CD4-positive, alpha-beta T cell treated with Interleukin-10 for 1 hour (primary cell): ENCODE measurements at places on chromosomes 11 and 22.

- DNase-seq: peak; percentile 76
Measured at GRCh38 chr11:6757373-6757967, 14.3 kb downstream of the OR2AG2 start.

- no peak for DNase-seq
Measured at GRCh38 chr22:20863366-20863765, 4.6 kb downstream of the SNAP29 start.

DNA sequence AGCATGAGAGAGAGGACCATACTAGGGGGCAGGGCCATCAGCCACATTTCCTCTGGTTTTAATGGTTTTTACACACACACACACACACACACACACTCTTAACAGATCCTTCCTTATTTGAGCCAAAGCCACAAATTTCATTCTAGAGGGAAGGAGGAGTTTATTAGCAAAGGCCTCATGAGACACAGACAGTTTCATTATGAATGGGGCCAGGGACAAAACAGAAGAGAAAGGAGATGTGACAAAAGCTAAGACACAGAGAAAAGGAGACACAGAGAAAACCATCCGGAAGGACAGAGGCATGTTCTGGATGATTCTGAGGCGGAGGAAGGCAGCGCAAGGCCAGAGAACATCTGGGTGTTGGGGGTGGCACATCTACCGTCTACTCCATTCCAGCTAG, 32.2 kb upstream of the ARFGAP3 start:
- DNase-seq: peak; percentile 33

DNA sequence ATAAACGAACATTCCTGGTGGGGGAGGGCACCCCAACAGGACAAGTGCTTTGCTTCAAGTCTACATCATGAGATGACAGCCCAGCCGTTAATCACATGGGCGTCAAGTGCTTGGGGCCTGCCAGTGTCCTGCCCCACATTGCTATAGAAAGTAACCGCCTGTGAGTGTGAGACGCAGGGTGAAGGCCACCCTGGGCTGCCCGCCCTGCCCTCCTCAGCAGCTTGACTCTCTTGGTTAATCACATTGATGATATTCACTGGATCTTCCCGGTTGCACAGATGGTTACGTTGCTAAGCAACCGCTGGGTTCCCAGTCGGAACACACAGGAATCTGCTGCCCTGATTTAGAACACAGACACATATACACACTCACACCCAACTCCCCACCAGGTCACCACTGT, 79.3 kb downstream of the CTTN start:
- no peak for DNase-seq

GRCh38 chr22:28899199-28899853, 16.0 kb downstream of the ZNRF3 start:
- DNase-seq: peak; percentile 52

DNA sequence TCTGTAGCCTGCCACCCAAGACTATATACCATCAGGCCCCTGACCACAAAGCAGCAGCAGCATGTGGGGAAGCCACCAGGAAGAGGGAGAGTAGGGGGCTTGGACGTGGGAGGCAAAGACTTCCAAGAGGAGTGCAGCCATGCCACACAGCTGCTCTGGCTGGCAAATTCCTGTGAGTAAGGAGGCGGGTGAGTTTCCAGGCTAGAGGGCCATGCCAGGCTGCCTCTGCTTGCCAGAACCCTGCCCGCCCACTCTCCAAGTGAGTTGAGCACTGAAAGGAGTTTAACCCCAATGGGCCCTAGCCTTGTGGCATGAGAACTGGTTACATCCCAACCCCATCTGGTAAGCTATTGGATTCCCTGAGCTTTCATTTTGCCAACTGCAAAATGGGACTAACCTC, 4.7 kb upstream of the DGAT2 start:
- DNase-seq: no peak

- DNase-seq: no peak
Measured at GRCh38 chr22:17418890-17419324, 49.6 kb downstream of the CECR2 start.

DNA sequence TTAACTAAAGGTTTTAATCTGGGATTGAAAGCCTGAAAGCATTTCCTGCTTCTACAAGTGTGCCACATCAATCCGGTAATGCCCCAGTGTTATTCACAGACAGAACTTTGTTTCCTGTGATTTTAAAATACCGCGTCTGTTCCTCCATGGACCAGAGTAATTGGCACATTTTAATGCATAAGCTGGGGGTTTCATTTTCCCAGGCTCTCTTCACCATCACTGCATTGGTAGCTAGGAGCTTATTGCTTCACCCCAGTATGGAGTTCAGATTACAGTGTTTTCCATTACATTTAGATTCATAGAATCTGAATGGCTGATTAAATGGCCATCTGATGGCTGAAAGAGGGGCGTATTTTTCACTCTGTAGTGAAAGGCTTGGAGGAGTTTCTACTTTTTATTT, 25.7 kb upstream of the CRTAM start:
- no peak for DNase-seq

GRCh38 chr11:36195496-36196354, 93.5 kb downstream of the COMMD9 start:
- DNase-seq: no peak

DNA sequence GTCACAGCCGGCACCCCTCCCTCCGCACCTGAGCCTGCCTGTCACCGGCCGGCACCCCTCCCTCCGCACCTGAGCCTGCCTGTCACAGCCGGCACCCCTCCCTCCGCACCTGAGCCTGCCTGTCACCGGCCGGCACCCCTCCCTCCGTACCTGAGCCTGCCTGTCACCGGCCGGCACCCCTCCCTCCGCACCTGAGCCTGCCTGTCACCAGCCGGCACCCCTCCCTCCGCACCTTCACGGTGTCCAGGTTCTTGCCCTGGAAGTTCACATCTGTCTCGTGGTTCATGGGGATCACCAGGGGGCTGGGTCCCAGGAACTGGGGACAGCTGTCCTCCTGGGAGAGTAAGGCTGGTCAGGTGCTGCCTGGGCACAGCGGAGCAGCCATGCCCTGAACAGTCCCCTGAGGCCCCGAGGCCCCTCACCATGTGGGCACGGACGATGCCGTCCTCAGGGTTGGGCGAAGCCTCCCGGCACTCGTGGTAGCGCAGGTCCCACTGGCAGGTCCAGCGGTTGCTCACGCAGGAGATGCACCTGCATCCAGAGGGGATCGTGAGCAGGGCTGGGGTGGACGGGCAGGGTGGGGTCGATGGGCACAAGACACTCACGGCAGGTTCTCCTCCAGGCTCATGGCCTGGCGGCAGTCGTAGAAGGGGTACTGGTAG, 15.5 kb upstream of the MAPK11 start:
- DNase-seq: no peak

DNA sequence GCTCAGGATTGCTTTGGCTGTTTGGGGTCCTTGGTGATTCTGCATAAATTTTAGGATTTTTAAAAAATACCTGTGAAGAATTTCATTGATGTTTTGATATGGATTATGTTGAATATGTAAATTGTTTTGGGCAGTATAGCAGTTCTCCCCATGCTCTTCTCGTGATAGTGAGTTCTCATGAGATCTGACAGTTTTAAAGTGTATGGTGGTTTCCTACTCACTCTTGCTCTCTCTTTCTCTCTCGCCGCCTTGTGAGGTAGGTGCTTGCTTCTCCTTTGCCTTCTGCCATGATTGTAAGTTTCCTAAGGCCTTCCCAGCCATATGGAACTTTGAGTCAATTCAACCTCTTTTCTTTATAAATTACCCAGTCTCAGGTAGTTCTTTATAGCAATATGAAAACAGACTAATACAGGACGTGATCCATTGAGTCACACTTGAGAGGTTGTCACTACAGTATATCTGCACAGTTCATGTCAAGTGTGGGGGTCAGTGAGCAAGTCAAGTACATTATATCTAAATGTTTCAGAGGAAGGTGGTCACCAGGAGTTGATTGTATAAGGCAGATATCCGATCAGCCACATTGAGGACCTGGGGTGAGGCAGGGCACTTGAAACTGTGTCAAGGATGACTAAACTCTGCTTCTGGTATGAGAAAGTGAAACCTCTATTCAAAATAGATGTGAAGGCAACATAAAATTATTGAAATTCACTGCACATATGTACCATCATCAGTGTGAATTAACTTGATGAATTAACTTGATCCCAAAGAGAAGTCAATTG, 70.7 kb upstream of the CCDC179 start:
- no peak for DNase-seq

GRCh38 chr22:25992331-25992730, 176.9 kb upstream of the SEZ6L start:
- no peak for DNase-seq

GRCh38 chr22:50469377-50470305, 5.2 kb downstream of the SBF1 start:
- DNase-seq: peak; percentile 98

DNA sequence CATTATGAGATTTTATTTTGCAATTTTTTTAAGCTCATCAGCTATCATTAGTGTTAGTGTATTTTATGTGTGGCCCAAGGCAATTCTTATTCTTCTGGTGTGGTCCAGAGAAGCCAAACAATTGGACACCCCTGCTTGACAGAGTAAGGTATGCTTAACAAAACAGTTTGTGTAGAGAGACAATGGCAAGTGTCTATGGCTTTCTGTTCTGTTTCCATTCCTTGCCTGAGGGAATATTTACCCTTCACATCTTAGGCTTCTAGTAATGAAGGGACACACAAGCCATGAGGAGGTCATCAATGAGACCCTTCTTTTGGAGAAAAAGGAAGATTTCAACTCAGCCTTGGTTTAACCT, 1278.4 kb upstream of the TENM4 start:
- no peak for DNase-seq

DNA sequence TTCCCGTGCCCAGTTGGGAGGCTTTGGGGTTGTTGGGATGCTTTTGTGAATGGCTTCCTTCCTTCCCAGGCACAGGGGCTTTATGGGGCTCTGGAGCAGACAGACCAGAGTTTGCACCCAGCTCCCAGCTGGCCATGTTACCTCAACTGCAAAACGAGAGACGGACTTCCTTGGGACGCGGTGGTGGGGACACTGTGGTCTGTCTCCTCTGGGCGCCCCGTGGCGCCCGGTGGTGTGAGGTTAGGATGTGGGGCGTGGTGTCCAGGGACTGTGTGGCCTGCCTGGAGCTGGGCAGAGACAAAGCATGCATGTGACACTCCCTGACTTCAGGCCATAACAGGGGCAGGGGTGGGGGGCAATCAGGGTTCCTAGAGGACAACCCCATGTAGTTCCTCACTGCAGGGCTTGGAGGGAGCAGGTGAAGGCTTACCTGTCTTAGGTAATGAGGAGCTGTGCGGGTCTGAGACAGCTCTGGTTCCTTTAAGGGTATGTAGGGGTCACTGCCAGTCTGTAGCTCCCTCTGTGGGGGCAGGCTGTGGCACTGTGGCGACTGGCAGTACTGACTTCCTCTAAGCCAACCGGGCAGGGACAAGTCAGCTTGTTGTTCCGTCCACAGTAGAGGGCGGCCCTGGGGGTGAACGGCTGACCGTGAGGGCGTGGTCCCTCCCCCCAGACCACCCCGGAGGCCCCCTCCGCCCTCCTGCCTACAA, 14.4 kb downstream of the KCNQ1 start:
- no peak for DNase-seq

DNA sequence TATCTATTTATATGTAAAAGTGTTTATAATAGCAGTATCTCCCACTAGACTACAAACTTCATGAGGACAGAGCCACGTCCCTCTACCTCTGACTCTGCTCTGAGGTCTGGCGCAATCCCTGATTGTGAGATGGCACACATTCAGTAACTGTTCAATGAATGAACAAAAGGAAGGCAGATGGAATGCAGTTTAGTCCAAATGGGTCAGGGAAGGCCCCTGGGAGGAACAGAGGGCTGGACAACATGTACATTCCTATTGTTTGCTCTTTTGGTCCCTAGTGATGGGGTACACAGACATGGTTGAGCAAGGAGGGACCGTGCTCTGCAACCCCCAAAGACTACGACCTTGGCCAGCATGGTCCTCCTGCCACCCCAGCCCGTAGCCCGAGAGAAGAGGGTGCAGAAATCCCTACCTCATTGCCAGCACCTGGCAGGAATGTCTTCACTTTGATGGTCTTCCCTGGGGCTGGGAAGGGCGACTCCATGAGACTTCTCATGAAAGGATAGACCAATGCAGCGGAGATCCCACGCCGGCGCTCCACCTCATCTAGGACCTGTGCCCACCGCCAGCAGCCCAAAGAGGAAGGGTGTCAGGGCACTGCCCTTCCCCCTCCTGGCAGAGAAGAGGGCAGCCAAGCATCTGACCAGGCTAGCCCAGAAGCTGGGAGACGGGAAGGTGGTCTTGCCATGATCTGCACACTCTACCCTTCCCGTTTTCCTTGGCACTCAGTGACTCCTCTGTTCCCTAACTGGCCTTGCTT, 24.3 kb downstream of the RPL27A start:
- DNase-seq: no peak

- no peak for DNase-seq
Measured at GRCh38 chr11:124094731-124095130, 20.5 kb upstream of the VWA5A start.

DNA sequence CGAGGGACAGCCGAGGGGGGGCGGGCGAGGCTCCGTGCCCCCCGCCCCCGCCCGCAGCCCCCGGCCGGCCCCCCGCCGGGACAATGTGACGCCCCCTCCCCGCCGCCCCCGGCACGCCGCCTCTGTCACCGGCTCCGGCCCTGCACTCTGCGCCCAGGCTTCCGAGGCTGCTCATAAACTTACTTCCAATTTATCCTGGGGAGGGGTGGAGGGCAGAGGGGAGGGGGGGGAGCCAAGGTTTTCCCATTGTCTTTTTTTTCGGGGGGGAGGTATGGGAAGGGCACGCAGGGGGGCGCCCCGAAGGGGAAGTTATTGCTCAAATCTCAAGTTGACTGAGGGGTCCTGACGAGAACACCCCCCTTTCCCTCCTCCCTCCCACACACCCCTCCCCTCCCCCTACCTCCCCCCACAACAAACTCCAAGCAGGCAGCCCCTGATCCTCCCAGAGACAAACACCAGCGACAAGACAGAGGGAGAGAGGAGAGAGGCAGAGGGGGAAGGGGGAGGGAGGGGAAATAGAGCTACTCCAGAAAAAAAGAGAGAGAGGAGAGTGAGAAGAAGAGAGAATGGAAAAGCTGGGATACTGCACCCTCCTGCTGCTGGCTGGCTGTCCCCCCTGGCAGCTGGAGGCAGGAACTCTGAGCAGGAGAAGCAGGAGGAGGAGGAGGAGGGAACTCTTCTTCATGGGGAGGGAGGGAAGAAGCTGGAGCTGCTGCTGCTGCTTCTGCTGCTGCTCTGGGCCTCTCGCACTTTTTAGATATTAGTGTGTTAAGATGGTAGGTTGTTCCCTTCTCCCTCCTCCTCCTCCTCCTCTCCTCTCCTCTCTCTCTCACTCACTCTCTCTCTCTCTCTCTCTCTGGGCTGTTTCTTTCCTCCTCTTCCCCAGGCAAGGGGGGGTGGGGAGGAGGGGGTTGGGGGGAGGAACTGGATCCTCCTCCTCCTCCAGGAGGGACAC, 631 bp downstream of the PHF21A start:
- no peak for DNase-seq
